ENCODE measurements at places on chromosomes 7 and 10.

- no peak for DNase-seq
These were observed 423.8 kb downstream of the ARL4A start for GRCh38 chr7:13111230-13111629.

- no peak for DNase-seq
These were observed 3.2 kb downstream of the UBE2H start for GRCh38 chr7:129949292-129950133.

- no peak for DNase-seq
These were observed 104.6 kb upstream of the LSM8 start for GRCh38 chr7:118079369-118079768.

DNA sequence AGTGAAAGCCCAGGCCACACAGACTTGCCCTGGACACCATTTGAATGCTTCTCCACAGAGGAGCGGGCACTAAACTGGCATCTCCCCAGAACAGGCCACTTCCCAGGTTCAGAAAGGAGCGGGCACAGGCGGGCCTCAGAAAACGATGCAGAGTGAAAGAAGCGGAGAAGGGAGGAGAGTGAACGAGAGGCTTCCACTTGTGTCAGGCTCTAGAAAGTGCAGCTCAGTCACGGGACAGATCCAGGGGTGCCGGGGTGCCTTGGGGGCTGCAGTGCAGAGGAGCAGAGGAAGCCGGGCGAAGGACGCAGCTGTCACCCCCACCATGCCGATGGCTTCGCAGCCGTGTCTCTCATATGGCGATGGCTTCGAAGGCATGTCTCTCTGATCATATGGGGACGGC, 26.1 kb upstream of the PRKAR1B start:
- no peak for DNase-seq

DNA sequence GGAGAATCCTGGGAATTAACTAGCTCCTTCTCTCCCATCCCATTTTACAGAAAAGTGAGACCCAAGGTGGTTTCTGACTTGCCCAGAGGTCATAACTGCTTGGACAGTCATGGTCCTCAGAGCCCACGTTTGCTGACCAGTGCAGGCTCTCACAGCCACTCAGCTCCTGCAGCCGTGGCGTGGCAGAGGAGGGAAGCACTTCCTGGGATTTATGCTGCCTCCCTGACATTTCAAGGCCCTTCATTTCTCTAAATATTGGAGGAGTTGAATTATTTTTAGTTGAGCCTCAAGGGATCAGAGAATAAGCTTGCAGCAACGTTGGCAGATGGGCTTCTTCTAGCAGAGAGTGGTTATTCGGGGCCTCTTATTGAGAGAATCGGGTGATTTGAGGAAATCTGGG, 77.1 kb downstream of the LHPP start:
- no peak for DNase-seq

GRCh38 chr10:119308551-119309422, 101.4 kb downstream of the GRK5 start:
- DNase-seq, result no peak

- DNase-seq, result no peak
These were observed 208.3 kb downstream of the USP6NL start for GRCh38 chr10:11403116-11403515.

All from NCI-H1105 (cell line).